A549 treated with dexamethasone at 1 μM for 4 hours (cell line): ENCODE measurements at places on chromosomes 7 and 10. TPM values are rescaled to one million over a fixed set of nuclear protein-coding genes. Genes with fewer than 3 reads are reported as not detected.

SCART1 gene
- total RNA-seq, result 0.14 to 0.33 TPM (median 0.29 TPM) in 5 replicates

AKR1C8 gene
- 0.07 to 0.14 TPM (median 0.08 TPM) in 5 replicates for total RNA-seq

CLDN3 gene
- total RNA-seq, result 1.3 to 3.6 TPM (median 3.0 TPM) in 5 replicates

ADCY1 gene
- 1.3 to 3.0 TPM (median 2.6 TPM) in 5 replicates for total RNA-seq

SRRM3 gene
- total RNA-seq, result 9.5 to 13.5 TPM (median 11.7 TPM) in 5 replicates

FAM25C gene
- 0.57 to 4.1 TPM (median 2.0 TPM) in 4 of 5 replicates, not detected in the other for total RNA-seq

FZD8 gene
- total RNA-seq, result 3.0 to 5.3 TPM (median 4.2 TPM) in 5 replicates

LHFPL3 gene
- total RNA-seq, result not detected in 5 replicates

ZRANB1 gene
- 8.2 to 10.7 TPM (median 10.1 TPM) in 5 replicates for total RNA-seq

COMTD1 gene
- total RNA-seq, result 28.6 to 56.9 TPM (median 48.9 TPM) in 5 replicates

OR2AE1 gene
- not detected in 5 replicates for total RNA-seq

NKX2-3 gene
- total RNA-seq, result 0.05 TPM in 2 of 5 replicates, not detected in the others

TRIM8 gene
- total RNA-seq, result 42.9 to 55.7 TPM (median 54.4 TPM) in 5 replicates

KLF14 gene
- 0.02 to 0.05 TPM in 2 of 5 replicates, not detected in the others for total RNA-seq

CABCOCO1 gene
- 0.12 to 0.34 TPM (median 0.25 TPM) in 5 replicates for total RNA-seq

CHCHD2 gene
- 564 to 618 TPM (median 570 TPM) in 5 replicates for total RNA-seq

HOXA3 gene
- total RNA-seq, result 3.0 to 6.2 TPM (median 5.4 TPM) in 5 replicates

CYREN gene
- 72.3 to 93.1 TPM (median 85.4 TPM) in 5 replicates for total RNA-seq

DGKI gene
- 0.19 to 0.43 TPM (median 0.22 TPM) in 5 replicates for total RNA-seq

PAPOLB gene
- total RNA-seq, result not detected in 5 replicates

SSBP1 gene
- total RNA-seq, result 280 to 363 TPM (median 299 TPM) in 5 replicates

FLNC gene
- 2.9 to 6.0 TPM (median 3.9 TPM) in 5 replicates for total RNA-seq

PHKG1 gene
- total RNA-seq, result 0.39 to 0.77 TPM (median 0.54 TPM) in 5 replicates

SNCG gene
- 9.6 to 14.3 TPM (median 13.3 TPM) in 5 replicates for total RNA-seq

JCAD gene
- 20.7 to 26.0 TPM (median 23.9 TPM) in 5 replicates for total RNA-seq

NOC3L gene
- total RNA-seq, result 19.1 to 25.8 TPM (median 22.0 TPM) in 5 replicates

LRIT1 gene
- total RNA-seq, result not detected in 5 replicates

HPSE2 gene
- not detected in 5 replicates for total RNA-seq

CYP2C8 gene
- total RNA-seq, result not detected in 5 replicates

IDE gene
- total RNA-seq, result 18.8 to 32.1 TPM (median 26.4 TPM) in 5 replicates

CPA1 gene
- total RNA-seq, result not detected in 5 replicates

AKR1E2 gene
- 4.8 to 6.1 TPM (median 5.6 TPM) in 5 replicates for total RNA-seq

MMP21 gene
- total RNA-seq, result not detected in 5 replicates

FAM237B gene
- total RNA-seq, result 0.02 to 0.06 TPM (median 0.03 TPM) in 5 replicates

LRRTM3 gene
- total RNA-seq, result not detected in 5 replicates

NRG3 gene
- total RNA-seq, result not detected in 5 replicates

FAM241B gene
- 13.3 to 16.5 TPM (median 14.6 TPM) in 5 replicates for total RNA-seq

FGFR2 gene
- 0.25 to 0.81 TPM (median 0.34 TPM) in 5 replicates for total RNA-seq

DYNC1I1 gene
- 0.11 to 0.25 TPM (median 0.13 TPM) in 5 replicates for total RNA-seq

GIMAP1 gene
- not detected in 5 replicates for total RNA-seq

LMBR1 gene
- 24.4 to 40.4 TPM (median 36.6 TPM) in 5 replicates for total RNA-seq

FANK1 gene
- total RNA-seq, result 1.9 to 3.2 TPM (median 2.4 TPM) in 5 replicates

ZPBP gene
- total RNA-seq, result not detected in 5 replicates
